Effector memory CD8-positive, alpha-beta T cell (primary cell): ENCODE measurements at places on chromosomes 2 and 18.

DNA sequence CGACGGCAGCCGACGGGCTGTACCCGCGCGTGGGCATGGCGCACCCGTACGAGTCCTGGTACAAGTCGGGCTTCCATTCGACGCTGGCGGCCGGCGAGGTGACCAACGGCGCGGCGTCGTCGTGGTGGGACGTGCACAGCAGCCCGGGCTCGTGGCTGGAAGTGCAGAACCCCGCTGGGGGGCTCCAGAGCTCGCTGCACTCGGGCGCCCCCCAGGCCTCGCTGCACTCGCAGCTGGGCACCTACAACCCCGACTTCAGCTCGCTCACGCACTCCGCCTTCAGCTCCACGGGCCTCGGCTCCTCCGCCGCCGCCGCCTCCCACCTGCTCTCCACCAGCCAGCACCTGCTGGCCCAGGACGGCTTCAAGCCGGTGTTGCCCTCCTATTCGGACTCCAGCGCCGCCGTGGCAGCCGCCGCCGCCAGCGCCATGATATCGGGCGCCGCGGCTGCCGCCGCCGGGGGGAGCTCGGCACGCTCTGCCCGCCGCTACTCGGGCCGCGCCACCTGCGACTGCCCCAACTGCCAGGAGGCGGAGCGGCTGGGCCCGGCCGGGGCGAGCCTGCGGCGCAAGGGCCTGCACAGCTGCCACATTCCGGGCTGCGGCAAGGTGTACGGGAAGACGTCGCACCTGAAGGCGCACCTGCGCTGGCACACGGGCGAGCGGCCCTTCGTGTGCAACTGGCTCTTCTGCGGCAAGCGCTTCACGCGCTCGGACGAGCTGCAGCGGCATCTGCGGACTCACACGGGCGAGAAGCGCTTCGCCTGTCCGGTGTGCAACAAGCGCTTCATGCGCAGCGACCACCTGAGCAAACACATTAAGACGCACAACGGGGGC, 2.0 kb downstream of the SP9 start:
- H3K27me3 ChIP-seq, result peaks cover 68% of the 10 kb centered on the region
- peak overlapping the region; percentile 67 for H3K27ac ChIP-seq
- peak; percentile 35 for DNase-seq
- H3K4me1 ChIP-seq, result peaks cover 39% of the 10 kb centered on the region
- peak overlapping the region; percentile 77 for H3K4me3 ChIP-seq
- H3K36me3 ChIP-seq, result peaks cover 77% of the 10 kb centered on the region

- no peaks in the 10 kb centered on the region for H3K27me3 ChIP-seq
- no peaks in the 10 kb centered on the region for H3K4me1 ChIP-seq
- H3K27ac ChIP-seq, result no peak overlapping the region
Measured at GRCh38 chr18:31261792-31262582, 56.0 kb upstream of the DSG1 start.

DNA sequence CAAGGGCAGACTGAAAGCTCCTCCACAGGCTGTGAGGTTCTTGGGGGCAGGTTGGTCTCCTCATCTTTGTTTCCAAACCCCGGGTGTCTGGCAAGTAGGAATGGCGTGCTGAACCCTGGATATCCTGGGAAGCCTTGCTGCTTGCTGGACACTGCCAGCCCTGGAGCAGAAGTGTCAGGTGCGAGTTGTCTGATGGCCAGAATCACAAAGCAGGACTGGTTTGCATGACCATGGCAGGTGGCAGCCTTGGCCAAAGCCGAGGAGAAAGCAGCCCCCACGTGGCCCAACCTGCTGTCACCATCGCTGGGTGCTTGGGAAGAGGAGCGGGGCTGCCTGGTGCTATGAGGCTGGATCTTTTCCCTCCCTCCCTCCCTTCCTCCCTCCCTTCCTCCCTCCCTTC, 309.5 kb upstream of the HS6ST1 start:
- peaks cover 6% of the 10 kb centered on the region for H3K36me3 ChIP-seq
- H3K4me1 ChIP-seq, result no peaks in the 10 kb centered on the region
- no peak for DNase-seq
- H3K27ac ChIP-seq, result no peak overlapping the region
- H3K4me3 ChIP-seq, result no peak overlapping the region

- H3K27me3 ChIP-seq, result no peaks in the 10 kb centered on the region
- no peak for DNase-seq
- H3K4me3 ChIP-seq, result no peak overlapping the region
Measured at GRCh38 chr2:112108178-112108832, 29.9 kb upstream of the FBLN7 start.

- H3K36me3 ChIP-seq, result no peaks in the 10 kb centered on the region
- no peaks in the 10 kb centered on the region for H3K4me1 ChIP-seq
- DNase-seq, result no peak
- H3K27ac ChIP-seq, result no peak overlapping the region
Measured at GRCh38 chr2:95390272-95390880, 12.1 kb upstream of the FAHD2A start.

GRCh38 chr2:102848366-102848839, 86.6 kb downstream of the TMEM182 start:
- DNase-seq, result no peak
- no peak overlapping the region for H3K4me3 ChIP-seq

DNA sequence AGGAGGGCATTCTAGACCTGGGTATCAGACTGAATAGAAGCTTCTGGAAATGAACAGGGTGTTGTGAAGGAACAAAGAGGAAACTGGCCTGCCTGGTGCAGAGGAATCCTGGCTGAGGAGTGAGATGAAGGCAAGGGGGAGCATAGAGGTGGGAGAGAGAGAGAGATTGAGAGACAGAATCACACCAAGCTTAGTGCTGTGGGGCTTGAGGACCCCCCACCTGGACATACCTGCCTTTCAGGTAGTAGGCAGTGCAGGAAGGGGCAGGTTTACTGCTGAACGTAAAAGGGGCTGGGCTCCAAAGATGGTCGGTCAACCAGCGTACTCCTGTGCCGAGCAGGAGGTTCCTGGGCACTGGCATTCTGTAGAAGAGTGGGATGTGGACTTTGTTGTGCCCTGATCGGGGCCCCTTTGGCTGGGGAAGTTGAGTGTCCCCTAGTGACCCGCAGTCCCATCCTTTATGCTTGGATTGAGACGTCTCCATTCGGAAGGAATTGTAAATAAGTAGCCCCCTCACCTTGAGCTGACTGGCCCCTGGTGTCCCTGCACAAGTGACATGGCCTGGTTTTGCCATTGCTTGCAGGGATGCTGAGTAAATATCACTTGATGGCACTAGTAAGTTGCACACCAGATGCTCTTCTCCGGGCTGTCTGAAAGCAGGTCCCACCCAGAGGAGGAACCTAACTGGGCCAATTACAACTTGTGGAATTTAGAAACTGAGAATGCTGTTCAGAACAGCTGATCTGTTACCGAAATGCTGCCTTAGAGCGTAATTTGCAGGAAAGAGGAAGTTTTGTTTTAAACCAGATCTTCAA, 1.4 kb downstream of the UBE2F start:
- no peak for DNase-seq
- H3K4me1 ChIP-seq, result peaks cover 41% of the 10 kb centered on the region
- H3K36me3 ChIP-seq, result peaks cover 14% of the 10 kb centered on the region
- peak overlapping the region; percentile 42 for H3K27ac ChIP-seq

DNA sequence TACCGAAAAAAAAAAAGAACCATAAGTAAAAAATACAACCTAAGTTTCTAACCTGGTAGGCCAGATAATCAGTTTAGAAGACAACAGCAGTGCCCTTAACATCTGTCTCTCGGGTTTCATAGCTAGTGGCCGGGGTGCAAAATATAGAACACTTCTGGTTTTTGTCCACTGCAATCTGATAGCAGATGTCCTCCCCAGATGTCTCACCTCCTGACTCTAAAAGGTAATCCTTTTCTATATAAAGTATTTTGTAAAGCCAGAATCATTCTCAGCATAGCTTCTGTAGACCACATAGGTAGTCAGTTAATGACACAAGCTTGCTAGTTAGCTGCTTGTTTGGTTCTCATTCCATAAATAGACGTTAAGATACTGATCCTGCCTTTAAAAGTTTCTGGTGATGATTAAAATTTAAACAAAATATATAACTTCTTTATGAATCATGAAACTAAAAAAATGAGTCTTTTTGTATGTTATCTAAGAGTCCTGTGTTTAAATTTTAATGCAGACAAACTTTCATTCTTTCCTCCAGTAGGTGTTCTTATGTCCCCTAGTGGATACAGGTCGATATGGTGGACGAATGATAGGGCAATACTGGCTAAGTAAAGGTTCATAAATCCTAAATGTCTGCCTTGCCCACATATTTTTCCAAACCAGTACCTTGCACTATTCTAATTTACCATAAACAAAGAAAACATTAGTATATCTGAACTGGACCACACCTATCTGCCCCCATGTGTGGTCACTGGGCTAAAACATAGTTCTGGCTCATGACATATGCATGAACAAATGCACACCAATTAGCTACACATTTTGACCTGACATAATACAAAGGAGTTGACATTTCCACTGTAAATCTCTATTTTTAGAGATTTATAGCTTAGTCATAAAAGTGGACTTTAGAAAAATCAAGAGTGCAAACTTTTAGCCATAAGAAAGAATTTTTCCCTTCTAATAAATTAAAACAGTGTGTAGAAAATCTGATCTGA, 171.0 kb downstream of the SRBD1 start:
- peak overlapping the region; percentile 10 for H3K27ac ChIP-seq
- H3K4me3 ChIP-seq, result no peak overlapping the region

DNA sequence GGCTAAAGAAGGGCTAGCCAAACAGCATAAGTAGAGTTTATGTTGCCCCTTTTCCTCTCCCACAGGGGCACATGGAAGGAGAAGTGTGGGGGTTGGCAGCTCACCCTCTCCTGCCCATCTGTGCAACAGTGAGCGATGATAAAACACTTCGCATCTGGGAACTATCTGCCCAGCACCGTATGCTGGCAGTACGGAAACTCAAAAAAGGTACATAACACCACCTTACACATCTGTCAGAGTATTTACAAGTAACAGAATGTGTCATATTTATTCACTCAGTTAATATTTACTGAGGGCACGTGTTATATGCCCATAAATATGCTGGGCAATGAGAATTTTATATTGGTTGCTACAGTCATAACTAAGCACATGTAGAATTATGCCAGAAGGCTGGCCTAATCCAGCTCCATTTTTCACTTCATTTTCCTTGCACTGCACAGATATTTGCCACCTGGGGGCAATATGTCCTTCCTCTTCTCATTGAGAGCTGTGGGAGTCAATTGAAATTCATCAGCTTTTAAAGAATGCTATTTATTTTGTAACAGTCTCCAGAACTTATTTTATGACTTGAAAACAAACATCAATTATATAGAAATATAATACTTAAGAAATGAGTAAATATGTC, 150.6 kb downstream of the RTN4 start:
- peaks cover 10% of the 10 kb centered on the region for H3K4me1 ChIP-seq
- H3K27ac ChIP-seq, result no peak overlapping the region
- no peaks in the 10 kb centered on the region for H3K36me3 ChIP-seq
- no peak for DNase-seq
- no peak overlapping the region for H3K4me3 ChIP-seq
- peaks cover 7% of the 10 kb centered on the region for H3K27me3 ChIP-seq

- H3K36me3 ChIP-seq, result no peaks in the 10 kb centered on the region
- no peak overlapping the region for H3K27ac ChIP-seq
- peaks cover 34% of the 10 kb centered on the region for H3K27me3 ChIP-seq
- peak; percentile 42 for DNase-seq
Measured at GRCh38 chr2:234550511-234551107, 53.7 kb upstream of the ARL4C start.

GRCh38 chr2:189515264-189515663, 65.3 kb downstream of the SLC40A1 start:
- no peaks in the 10 kb centered on the region for H3K36me3 ChIP-seq
- peaks cover 10% of the 10 kb centered on the region for H3K27me3 ChIP-seq
- H3K27ac ChIP-seq, result no peak overlapping the region
- no peak overlapping the region for H3K4me3 ChIP-seq
- DNase-seq, result no peak

GRCh38 chr2:156918410-156918809, 339.1 kb upstream of the GALNT5 start:
- no peaks in the 10 kb centered on the region for H3K4me1 ChIP-seq
- no peak overlapping the region for H3K27ac ChIP-seq
- no peak for DNase-seq

- H3K4me1 ChIP-seq, result no peaks in the 10 kb centered on the region
- no peak for DNase-seq
- no peaks in the 10 kb centered on the region for H3K27me3 ChIP-seq
- H3K36me3 ChIP-seq, result no peaks in the 10 kb centered on the region
- H3K27ac ChIP-seq, result no peak overlapping the region
- no peak overlapping the region for H3K4me3 ChIP-seq
Measured at GRCh38 chr2:146916914-146917313, 927.9 kb upstream of the ACVR2A start.

DNA sequence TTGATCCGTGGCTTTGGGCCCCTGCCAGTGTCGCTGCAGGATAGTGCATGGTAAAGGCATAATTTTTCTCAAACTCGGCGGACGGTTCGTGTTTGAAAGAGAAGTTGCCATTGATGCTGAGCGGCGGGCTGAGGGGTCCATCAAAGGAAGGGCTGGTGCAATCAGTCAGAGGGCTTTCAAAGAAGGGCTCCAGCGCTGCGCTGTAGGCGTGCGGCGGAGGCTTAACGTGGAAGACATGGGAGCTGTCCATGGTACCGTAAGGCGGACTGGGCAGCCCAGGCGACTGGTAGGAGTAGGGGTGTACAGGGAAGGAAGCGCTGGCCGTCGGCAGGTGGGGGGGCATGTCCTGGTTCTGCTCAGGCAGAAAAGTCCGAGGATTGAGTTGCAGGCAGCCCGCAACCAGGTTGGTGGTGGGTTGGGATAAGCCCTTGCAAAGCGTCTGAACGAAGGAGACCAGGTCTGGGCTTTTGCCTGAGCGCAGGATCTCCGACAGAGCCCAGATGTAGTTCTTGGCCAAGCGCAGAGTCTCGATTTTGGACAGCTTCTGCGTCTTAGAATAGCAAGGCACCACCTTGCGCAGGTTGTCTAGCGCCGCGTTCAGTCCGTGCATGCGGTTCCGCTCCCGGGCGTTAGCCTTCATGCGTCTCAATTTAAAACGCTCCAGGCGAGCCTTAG, 2.3 kb downstream of the NEUROD1 start:
- H3K4me1 ChIP-seq, result peaks cover 15% of the 10 kb centered on the region
- no peak overlapping the region for H3K27ac ChIP-seq
- no peak overlapping the region for H3K4me3 ChIP-seq
- peaks cover 75% of the 10 kb centered on the region for H3K27me3 ChIP-seq
- no peaks in the 10 kb centered on the region for H3K36me3 ChIP-seq

- peaks cover 10% of the 10 kb centered on the region for H3K27me3 ChIP-seq
- no peak for DNase-seq
- H3K27ac ChIP-seq, result no peak overlapping the region
- no peak overlapping the region for H3K4me3 ChIP-seq
Measured at GRCh38 chr2:1976112-1976511, 231.8 kb upstream of the PXDN start.
